ENCODE measurements at places on chromosomes 1 and 21.

- no peak for DNase-seq
Observed at GRCh38 chr1:81666586-81666985, 134.1 kb upstream of the ADGRL2 start.

GRCh38 chr1:63547621-63548294, 24.4 kb downstream of the EFCAB7 start:
- no peak for DNase-seq

GRCh38 chr1:64492424-64492823, 22.5 kb downstream of the CACHD1 start:
- no peak for DNase-seq

DNA sequence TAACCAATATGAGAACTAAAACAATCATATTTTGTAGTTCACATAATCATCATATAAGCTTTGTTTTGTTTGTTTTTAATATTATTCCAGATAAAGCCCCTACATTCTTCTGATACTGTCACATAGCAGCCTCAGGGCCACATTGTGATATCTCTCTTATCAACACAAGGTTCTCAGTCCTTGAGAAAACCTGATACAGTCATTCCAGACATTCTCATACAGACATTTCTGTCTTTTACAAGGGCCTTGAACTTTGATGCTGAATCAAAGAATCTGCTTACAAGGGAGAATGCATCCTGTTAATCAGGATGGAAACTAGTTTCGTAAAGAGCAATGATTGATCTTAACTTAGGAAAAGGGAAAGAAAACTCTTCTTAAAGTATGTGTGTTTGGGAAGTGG, 12.7 kb upstream of the VCAM1 start:
- DNase-seq = no peak

- DNase-seq = no peak
Observed at GRCh38 chr1:171597203-171597602, 24.8 kb upstream of the MYOCOS start.
